ENCODE measurements at places on chromosomes 7 and 10. TPM values are rescaled to one million over a fixed set of nuclear protein-coding genes. Genes with fewer than 3 reads are reported as not detected.

The TRIM4 gene
- 19.1 TPM for total RNA-seq

DNA sequence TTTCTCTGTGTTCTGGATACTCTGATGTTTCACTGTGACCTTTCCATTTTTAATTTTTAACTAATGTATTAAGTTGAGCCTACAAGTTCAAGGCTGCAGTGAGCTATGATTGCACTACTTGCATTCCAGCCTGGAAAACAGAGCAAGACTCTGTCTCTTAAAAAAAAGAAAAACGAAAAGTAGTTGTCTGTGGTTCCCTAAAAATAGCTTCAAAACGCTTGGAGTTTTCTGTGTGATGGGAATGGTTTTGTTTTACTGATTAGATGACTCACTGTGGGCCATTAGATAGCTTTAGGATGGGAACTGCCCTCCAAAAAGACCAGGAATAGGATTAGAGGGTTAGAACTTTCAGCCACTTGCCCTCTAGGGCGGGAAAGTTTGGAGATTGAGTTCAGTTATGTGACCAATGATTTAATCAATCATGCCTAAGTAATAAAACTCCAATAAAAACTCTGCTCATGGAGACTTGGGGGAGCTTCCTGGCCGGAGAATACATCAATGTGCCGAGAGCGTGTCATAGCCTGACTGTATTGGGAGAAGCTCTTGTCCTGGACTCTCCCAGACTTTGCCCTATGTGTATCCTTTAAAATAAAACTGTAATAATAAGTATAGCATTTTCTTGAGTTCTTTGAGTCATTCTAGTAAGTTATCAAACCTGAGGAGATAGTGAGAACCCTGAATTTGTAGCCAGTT lies 147.1 kb downstream of the LYZL1 start:
- DNase-seq = no peak

- DNase-seq = no peak
Observed at GRCh38 chr7:4139656-4140625, 542.2 kb upstream of the FOXK1 start.

DNA sequence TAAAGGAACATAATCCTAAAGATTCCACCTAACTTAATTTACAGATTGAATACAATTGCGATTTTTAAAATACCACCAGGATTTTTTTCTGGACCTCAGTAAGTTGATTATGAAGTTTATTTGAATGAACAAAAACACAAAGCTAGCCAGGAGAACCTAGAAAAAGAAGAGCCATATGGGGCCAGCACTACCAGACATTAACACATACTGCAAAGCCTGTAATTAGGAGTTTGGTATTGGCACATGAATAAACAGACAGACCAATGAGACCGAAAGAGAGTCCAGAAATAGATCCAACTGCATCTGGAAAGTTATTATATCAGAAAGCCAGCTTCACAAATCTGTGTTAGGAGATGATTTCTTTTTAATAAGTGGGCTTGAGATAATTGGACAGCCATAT lies 105.5 kb upstream of the CHST15 start:
- DNase-seq = no peak

DNA sequence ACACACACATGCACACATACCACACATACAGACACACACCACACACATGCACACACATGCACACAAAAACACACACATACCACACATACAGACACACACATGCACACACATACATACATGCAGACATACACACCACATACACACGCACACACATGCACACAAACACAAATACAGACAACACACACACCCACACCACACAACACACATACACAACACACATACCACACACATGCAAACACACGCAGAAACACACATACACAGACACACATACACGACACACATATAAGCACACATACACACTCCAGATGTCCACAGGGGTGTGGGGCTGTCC lies 60.1 kb upstream of the PPP2R2D start:
- no peak for DNase-seq

- DNase-seq = no peak
Observed at GRCh38 chr10:125212150-125212809, 51.9 kb upstream of the CTBP2 start.

The OPN4 gene
- total RNA-seq = not detected

The TMEM273 gene
- 3.7 TPM for total RNA-seq

DNA sequence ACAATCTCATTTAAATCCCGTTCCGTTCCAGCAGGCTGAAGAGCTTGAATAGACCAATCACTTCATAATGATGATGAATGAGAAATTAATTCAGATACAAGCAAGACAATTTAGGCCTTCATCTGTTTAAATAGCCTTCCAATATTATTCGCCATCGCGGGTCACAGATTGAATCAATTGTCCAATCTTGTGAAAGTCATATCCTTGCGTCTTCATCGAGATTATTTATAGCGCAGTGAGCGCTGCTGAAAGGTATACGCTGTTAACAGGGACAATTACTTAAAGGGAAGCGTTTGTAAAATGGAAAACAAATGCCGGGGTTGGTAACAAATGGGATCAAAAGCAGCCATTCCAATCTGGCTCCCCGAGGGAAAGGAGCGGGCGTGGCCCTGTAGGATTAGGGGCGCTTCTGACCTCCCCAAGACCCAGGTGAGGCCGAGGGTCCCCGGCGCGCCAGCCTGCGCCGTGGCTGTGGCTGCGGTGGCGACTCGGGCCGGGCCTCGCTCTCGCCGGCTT lies 8.6 kb downstream of the EVX1 start:
- DNase-seq = peak; percentile 29

The TDRD1 gene
- not detected for total RNA-seq

The ZNF488 gene
- 0.38 TPM for total RNA-seq

DNA sequence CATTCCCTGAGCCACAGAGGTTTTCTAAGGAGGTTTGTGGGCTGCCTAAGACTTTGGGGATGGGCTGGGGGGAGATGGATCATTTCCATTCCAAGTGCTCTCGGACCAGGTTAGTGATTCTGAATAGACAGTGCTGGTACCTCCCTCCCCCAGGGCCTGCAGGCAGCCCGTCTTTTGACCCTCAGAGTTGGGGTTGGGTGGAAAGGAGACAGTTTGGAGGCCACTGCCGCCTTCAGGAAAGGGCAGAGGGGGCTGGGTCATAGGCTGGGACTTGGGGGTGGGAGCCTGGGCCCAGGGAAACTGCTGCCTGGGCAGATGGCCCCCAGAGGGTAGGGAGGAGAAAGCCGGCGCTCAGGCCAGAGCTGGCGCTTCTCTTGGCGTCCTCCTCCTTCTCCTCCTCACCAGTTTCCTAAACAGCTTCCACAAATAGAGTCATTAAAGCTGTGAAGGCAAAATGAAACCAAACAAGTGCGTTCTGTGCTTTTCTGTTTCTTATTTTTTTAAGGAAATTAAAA lies 4.4 kb downstream of the UNC5B start:
- DNase-seq = no peak

GRCh38 chr7:2191016-2191415 lies 41.7 kb downstream of the MAD1L1 start:
- DNase-seq = no peak

The SPACDR gene
- 4.1 TPM for total RNA-seq

GRCh38 chr7:78149787-78150186 lies 351.2 kb downstream of the PHTF2 start:
- DNase-seq = no peak

DNA sequence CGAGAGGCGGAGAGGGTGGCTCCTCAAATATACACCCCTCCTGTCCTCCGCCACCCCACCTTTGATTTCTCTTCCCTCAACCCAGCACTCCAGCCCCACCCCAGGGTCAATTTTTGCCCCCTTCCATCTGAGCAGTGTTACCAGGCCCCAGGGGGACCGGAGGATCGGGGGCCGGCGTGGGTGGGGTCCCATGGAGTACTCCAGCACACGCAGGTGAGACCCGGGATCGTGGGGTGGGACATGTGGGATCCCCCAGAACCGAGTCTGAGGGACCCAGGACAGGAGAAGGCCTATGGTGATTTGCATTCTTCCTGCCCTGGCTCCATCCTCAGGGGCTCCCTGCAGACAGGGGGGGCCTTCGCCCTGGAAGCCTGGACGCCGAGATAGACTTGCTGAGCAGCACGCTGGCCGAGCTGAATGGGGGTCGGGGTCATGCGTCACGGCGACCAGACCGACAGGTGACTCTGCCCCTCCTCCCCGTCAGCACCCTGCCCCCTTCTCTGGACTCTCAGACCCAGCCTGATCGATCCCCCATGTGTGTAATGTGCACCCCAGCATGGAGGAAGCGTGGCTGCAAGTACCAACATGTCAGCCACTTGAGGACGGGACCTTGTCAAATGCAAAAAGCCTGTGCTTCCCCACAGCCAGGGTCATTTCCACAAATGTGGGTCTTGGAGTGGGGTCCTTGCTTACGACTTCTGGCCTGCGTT lies 744 bp downstream of the TRIP6 start:
- no peak for DNase-seq

The SP4 gene
- 11.4 TPM for total RNA-seq

- DNase-seq = peak; percentile 50
Observed at GRCh38 chr7:113086431-113086888, at the start of gene GPR85. GPR85 (minus strand) TSS chr7:113086827; CDS start chr7:113084721, 2,106 bp downstream.

DNA sequence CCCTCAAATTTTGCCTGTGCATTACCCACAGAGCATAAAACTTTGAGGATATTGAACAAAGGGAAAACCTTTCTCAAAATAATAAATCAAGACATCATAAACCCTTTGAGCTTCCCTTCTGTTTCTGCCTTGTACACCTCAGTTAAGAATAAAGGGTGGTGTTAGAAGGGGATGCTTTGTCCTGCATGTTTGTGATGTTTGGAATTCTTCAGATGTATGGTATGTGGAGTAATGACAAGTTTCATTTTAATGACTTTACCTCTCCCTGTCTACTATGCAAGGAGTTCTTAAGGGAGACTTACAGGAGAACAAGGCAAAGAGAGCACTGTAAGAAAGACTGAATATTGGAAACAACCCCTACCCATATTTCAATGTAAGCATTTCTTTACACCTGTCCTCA lies 99.2 kb downstream of the HECW1 start:
- DNase-seq = no peak

GRCh38 chr10:107614939-107615685 lies 450.6 kb upstream of the SORCS1 start:
- DNase-seq = no peak

DNA sequence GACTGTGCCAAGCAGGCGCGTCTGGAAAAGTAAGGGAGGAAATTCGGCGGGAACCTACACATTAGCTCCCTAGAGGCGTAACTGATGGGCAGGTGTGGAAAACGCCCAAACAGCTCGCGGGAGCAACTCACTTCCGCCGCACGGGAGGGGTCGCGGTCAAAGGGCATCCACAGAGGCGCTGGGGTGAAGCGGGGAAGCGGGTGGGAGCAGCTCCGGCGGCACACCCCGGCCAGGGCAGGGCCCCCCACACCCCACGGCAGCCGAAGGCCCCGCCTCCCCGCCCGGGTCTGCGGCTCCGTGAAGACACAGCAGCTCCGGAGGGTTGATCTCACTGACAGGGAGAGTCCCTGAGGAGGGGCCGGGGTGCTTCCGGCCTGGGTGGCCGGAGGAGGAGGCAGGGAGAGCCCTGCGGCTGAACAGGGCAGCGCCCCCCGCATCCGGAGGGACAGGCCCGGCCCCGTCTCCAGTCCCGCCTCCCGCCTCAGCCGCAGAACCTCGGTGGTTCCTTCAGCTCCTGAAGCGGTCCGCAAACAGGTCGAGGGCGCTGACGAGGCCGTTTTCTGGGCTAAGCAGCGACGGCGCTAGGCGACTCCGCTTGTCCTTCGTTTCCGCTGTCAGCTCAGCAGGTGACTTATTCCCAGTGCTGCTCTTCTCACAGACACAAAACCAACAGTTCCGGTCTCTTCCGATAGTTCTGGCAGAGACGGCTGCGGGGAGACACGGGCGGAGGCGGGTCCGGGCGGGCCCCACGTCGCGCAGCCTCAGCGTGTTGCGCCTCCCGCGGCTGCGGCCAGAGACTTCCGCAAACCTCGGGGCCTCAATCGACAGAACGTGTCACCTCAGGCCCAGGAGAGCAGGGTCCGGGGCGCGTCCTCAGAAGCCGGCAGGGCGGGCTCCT lies 276.1 kb downstream of the DNAJB6 start:
- no peak for DNase-seq

- DNase-seq = no peak
Observed at GRCh38 chr7:42981601-42982000, 49.4 kb downstream of the MRPL32 start.

The ACTR3C gene
- 0.69 TPM for total RNA-seq

The CDK1 gene
- 70.1 TPM for total RNA-seq

The ZNF117 gene
- 24.7 TPM for total RNA-seq

- DNase-seq = no peak
Observed at GRCh38 chr7:126426652-126427051, 826.1 kb downstream of the GRM8 start.
